ENCODE measurements at places on chromosomes 1 and 21. TPM values are rescaled to one million over a fixed set of nuclear protein-coding genes. Genes with fewer than 3 reads are reported as not detected.

ARV1 gene
- total RNA-seq = 10.4 TPM

SLC39A1 gene
- 40.2 TPM for total RNA-seq

OR2T29 gene
- total RNA-seq = not detected

C1orf174 gene
- total RNA-seq = 20.9 TPM

SIPA1L2 gene
- 53.2 TPM for total RNA-seq

PCSK9 gene
- 3.1 TPM for total RNA-seq

CD5L gene
- total RNA-seq = not detected

MYOC gene
- 5.2 TPM for total RNA-seq

SLC45A1 gene
- total RNA-seq = under 0.01 TPM

WNT3A gene
- total RNA-seq = not detected

ASCL5 gene
- not detected for total RNA-seq
